Fibroblast of the aortic adventitia (primary cell): ENCODE measurements at places on chromosomes 6 and 20. TPM values are rescaled to one million over a fixed set of nuclear protein-coding genes. Genes with fewer than 3 reads are reported as not detected.

GRCh38 chr20:56018716-56019115, 13.4 kb upstream of the CBLN4 start:
- no peak for DNase-seq

- no peak for DNase-seq
Measured at GRCh38 chr6:76837564-76837963, 625.7 kb downstream of the HTR1B start.

The FBXL4 gene
- 14.7 and 23.6 TPM in 2 replicates for total RNA-seq

DNA sequence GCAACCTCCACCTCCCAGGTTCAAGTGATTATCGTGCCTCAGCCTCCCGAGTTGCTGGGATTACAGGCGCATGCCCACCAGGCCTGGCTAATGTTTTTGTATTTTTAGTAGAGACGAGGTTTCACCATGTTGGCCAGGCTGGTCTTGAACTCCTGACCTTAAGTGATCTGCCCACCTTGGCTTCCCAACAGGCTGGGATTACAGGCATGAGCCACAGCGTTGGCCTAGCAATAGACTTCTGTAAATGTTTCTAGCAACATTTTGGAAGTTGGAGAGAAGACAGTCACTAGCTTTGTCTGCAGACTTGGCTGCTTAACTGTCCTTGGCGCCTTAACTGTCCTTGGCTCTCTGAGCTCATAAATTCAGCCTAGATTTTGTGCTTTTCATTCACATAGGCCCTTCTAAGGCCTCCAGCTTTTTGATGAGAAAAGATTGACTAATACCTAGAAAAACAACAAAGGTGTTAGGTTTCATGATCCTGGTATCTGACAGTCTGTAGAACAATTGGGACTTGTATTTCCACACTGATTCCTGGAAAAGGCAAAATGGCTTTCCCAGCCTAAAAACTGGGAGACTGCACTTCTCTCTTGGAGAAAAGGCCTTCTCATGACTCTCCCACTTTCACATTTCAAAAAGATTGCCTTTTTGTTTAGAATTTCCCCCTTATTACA, 49.7 kb downstream of the OR2B2 start:
- DNase-seq, result no peak

DNA sequence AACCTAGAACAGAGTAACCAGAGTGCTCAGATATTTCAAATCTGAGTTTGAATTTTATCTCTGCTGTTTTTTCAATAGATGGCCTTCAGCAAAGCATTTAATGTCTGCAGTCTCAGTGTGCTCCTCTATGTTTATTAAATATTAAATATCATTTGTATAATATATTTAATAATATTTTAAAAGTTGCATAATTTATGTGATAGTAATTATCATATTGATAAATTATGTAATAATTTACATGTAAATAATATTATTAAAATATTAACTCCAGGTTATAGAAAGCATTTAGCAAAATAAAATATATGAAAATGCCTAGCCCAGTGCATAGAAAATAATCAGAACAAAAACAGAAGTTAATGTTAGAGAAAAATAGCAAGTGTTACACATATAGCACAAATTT, 930.0 kb upstream of the SLC35B3 start:
- no peak for DNase-seq

DNA sequence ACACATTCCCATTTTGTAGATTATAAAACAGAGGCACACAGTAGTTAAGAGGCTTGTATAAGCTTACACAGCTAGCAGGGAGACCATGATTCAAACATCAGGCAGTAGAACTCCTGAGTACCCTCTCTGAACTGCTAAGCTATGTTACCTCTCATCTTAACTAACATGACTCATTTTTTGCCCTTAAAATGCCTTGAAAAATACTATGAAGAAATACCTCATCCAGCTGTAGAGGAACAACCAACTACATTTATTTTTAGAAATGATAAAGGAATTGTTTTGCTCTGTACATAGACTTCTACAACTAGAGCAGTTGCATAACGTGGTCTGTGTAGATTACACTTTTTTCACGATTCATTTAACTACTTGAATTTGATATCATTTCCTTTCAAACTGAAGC, 102.1 kb downstream of the FLRT3 start:
- peak; percentile 83 for DNase-seq

- no peak for DNase-seq
Measured at GRCh38 chr20:1002682-1003561, 811 bp upstream of the RSPO4 start.

DNA sequence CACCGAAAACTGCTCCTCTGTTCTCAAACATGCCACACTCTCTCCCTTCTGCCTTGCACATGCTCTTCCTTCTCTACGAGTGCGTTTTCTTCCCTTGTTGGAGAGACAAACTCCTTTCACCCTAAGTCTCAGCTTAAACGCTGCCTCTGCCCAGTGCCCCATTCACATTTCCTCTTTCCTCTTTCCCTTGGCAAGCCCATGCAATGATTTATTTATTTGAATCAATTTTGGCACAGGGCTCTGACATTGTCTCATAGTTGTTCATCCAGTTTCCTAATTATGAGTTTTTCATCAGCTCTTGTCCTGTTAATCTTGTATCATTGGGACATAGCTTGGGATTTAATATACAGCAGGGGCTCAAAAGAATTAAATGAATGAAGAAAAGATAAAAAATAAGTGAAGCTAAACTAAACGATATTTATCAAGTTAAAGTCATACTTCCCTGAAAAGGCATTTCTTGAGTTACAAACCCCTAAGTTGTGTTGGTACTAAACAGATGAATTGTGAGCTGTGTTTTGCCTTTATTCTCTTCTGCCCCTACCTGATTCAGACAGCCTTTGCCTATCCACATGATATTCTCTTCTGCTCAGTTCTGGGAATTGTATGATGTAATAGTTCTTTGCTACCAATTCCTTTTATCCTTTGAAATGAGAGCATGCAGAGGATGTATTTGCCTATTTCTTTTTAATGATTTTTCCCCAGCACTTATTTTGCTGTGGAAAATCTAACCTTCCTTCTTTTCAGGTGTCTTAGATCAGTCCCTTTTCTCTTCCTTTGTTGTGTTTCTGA, 704.4 kb downstream of the UTRN start:
- no peak for DNase-seq

GRCh38 chr6:7763881-7764280, 38.0 kb downstream of the BMP6 start:
- no peak for DNase-seq

GRCh38 chr6:36596356-36596755, 2.2 kb downstream of the SRSF3 start:
- DNase-seq, result no peak

- peak; percentile 66 for DNase-seq
Measured at GRCh38 chr6:118869350-118869749, 24.6 kb upstream of the ASF1A start.

The SLC22A3 gene
- 0.72 and 1.5 TPM in 2 replicates for total RNA-seq

- no peak for DNase-seq
Measured at GRCh38 chr6:2956930-2957685, 14.3 kb downstream of the SERPINB6 start.

- no peak for DNase-seq
Measured at GRCh38 chr6:139594333-139594965, 220.0 kb upstream of the CITED2 start.

DNA sequence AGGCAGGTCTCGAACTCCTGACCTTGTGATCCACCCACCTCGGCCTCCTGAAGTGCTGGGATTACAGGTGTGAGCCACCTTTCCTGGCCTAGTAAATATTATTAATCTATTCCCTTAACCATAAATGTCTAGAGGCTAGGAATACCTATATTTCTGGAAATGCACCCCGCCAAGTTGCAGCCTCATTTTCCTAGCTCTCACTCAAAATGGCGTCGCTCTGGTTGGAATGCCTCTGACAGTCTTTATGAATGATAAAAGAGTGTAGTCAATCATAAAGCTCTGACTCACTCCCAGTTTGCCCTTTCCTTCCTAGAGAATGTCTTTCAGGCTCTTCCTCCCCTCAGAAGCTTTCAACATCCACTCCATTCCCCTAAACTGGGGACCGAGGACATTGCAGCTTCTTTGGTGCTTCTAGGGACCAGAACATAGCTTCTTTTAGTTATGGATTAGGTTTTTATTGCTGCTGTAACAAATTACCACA, 14.1 kb upstream of the TRIM26 start:
- DNase-seq, result no peak

DNA sequence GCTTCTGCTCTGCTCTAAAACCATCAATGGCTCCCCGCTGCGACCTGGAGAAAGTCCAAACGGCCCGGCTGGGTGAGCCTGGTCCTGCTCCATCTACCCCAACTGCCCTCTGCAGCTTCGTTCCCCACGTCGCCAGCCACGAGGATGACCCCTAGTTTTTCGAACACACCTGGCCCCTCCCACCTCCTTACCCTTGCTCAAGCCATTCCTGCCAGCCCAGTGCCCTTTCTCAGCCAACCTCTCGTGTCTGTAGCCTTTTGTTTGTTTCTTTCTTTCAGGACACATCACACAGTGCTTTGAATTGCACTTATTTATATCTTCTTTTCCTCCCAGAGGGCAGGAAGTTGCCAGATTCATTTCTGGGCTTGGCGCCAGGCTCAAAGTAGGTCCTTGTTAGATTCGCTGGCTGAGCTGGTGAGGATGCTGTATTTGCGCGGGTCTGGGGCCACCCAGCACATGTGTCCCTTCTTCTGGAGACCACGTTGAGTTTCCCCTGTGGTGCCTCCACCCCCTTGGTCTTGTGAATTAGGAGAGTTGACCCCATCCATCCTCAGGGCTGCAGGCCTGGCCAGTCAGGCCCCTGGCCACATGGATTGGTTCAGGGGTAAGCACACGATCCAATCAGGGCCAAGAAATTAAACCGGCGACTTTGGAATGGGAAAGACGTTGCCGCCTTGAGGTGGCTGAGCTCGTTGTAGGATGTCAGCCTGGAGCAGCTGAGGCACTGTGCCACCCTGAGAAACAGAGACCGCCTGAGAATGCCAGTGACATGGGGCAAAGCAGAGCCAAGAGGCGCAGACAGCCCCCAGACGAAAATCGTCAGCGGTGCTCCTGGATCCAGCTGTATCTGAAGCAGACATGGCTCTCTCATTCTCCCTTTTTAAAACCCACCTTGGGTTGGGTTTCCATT, 156.0 kb downstream of the CEBPB start:
- DNase-seq, result peak; percentile 93

DNA sequence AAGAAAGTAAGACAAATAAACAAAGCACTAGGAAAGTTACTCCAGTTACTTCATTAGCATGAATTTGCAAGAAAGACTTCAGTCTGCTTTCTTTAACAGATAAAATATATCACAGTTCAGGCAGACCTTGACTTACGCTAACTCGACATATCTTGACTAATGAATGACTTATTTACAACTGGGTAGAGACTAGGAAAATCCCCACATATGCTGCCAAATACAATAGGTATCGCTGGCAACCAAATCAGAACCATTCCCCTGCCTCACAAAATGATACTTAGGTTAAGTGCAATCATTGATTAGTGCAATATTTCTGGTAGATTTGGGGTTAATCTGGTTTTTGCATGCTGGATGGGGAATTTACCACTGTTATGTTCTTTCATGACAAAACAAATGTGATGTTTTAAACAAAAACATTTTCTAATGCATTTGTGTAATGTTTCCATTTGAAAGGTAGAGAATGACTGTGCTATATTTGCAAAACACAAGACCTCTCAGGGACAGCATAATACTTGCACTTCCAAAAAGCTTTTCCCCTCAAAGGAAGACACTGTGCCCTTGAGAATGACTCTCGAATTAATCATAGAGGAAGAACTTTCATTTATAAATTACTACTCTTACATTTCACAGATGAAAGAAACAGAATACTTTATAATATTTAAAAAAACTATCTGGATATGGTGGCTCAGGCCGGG, 101.6 kb downstream of the PRKN start:
- DNase-seq, result no peak

DNA sequence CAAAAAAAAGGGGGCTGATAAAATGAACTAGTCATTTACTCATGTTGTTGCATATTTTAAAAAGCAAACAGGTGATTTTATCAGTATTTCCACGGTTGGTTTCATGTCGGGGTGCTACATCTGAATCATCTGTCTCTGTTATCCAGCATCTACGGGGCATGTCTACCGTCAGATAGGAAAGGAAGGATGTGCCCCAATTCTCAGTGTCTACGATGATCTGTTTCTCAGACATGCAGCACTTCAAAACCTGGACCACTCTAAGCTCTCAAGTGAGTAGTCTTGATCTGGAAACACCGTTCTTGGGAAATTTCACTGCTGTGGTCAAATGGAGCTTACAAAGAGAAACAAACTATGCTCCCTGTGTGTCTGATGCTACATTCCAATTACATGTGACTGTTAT, 240.3 kb upstream of the TAB2 start:
- DNase-seq, result peak; percentile 79

The CRISP3 gene
- not detected in 2 replicates for total RNA-seq

The NCOA7 gene
- total RNA-seq, result 41.7 and 90.3 TPM in 2 replicates

- no peak for DNase-seq
Measured at GRCh38 chr6:164247106-164247505, 832.6 kb downstream of the QKI start.

DNA sequence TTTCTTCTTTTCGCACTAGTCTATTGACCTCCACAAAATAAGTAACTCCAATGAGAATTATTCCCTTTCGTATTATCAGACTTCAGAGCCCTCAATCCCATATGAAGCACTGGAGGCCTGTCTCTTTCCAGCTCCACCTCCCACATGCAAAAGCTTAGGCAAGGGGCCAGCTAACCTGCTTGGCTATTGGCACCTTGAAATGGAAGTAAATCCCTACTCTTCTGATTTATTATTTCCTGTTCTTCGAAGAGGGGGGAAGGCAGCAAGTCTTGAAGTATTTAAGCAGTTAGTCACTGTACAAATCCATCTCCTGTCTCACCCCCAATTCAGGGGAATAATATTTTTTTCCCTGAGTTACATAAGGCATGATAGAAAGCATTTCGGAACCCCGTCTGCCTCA, 577.8 kb downstream of the MAFB start:
- no peak for DNase-seq

DNA sequence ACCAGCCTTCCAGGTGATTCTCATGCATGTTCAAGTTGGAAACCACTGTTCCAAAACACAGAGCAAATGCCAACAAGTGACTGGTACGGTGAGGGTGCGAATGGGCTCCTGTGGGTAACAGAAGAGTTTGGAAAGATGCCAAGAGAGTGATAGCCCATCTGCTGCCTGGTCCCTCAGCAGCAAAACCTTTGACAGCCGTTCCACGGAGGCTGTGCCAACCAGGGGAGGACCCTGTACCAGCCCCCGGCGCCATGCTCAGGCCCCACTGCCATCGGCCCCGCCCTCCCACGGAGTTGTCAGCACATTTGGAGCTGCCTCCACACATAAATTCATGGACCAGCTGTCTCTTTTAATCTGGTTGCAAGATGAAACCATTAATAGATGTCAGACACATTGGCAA, 4.4 kb upstream of the PTPRT start:
- DNase-seq, result no peak

- no peak for DNase-seq
Measured at GRCh38 chr20:24586523-24586840, 117.1 kb downstream of the SYNDIG1 start.

- DNase-seq, result no peak
Measured at GRCh38 chr20:25464501-25465242, 57.2 kb downstream of the GINS1 start.

The BMP5 gene
- total RNA-seq, result not detected in 2 replicates
